ENCODE measurements at places on chromosomes 7 and 10.

GRCh38 chr7:29652556-29652955 is 88.9 kb downstream of the PRR15 start:
- DNase-seq, result no peak

DNA sequence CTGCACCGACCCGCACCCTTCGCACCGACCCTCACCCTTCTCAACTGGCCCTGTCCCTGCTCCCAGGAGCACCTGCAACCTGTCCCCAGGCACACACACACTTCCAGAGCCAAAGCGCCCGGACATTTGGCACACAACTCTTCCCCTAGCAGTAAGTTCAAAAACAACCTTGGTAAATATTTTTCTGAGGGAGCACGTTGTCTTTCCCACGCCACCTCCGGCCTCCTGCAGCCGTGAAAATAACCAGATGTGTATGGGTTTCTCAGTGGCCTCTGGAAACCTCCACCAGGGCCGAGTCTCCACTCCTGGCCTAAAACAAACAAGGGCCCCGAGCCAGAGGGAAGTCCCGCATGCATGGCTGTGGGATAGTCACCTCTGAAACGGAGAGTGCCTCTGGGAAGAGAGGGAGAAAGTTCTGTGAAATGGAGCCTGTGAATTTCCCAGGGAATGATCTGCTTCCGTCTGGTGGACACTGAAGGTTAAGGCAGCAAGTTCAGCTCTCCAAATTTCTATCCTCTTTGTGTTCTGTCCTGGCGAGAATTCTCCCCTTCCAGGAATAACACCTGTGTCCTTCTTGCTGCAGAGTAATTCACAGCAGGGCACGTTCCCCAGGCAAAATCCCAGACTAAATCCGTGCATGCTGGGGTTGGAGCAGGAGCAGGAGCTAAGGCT is 15.8 kb downstream of the PODXL start:
- DNase-seq, result no peak

DNA sequence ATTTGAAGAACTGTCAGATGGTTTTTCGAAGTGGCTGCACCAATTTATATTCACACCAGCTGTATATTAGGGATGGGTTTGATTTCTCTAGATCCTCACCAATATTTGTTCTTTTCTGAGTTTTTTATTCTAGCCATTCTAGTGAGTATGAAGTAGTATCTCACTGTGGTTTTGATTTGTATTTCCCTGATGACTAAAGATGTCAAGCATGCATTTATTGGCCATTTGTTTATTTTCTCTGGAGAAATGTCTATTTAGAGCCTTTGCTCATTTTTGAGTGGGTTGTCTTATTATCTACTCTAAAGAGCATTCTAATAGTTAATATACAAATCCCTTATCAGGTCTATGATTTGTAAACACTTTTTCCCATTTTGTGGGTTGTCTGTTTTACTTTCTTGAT is 123.9 kb downstream of the PCLO start:
- no peak for DNase-seq

GRCh38 chr10:125144693-125145623 is 15.4 kb downstream of the CTBP2 start:
- DNase-seq, result no peak

DNA sequence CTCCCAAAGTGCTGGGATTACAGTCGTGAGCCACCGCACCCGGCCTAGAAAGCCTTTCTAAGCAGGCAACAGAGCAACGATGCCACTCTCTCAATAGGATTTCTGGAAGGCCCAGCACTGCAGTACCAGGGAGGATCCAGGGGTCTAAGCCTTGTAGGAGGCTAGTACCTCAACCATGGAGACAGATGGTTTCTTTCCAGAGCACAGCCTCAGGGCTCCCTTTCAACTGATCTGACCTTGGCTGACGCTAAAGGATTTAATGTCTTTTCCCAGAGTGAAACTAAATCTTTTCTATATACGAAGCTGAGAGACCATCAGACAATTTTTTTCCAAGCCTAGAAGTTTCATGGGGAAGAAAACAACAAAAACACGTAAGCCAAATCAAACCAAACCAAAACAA is 78.0 kb downstream of the WDR11 start:
- no peak for DNase-seq

DNA sequence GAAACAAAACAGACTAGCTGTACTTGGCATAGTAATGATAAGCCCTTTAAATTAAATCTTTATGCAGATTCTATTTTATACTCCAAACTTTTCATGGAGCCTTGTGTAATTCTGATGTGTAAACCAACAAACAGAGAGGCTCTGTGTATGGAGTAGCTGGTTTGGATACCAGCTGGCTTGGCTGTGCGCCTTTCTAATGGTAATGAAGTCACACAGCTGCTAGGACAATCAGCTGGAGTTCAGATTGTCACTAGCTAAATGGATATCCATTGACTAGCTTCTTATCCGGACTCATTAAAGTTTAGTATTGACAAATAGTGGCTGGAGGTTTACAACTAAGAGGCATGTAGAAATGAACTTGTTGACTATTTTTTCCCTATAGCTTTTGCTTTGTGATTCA is 398.4 kb downstream of the DGKB start:
- peak; percentile 81 for DNase-seq
